HT1080 (cell line): ENCODE measurements at places on chromosomes 3 and 15.

DNA sequence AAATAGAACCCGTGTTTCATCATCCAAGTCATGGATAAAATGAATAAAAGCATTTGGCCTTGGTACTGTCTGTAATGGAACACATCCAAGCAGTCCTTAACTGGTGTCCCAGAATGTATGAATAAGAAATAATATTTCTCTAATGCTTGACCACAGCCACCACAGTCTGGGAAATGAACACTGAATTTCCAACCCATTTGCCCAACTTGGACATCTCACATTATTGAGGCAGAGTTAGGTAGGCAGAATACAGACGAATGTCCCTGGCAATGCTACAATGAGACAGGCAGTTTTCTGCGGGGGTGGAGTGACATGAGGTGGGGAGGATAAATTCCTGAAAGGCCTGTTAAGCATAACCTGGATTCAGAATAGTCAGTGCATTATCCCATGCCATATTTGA is 245.7 kb downstream of the ZIC1 start:
- no peak for DNase-seq

GRCh38 chr3:162165346-162165745 is 668.7 kb downstream of the OTOL1 start:
- no peak for DNase-seq

DNA sequence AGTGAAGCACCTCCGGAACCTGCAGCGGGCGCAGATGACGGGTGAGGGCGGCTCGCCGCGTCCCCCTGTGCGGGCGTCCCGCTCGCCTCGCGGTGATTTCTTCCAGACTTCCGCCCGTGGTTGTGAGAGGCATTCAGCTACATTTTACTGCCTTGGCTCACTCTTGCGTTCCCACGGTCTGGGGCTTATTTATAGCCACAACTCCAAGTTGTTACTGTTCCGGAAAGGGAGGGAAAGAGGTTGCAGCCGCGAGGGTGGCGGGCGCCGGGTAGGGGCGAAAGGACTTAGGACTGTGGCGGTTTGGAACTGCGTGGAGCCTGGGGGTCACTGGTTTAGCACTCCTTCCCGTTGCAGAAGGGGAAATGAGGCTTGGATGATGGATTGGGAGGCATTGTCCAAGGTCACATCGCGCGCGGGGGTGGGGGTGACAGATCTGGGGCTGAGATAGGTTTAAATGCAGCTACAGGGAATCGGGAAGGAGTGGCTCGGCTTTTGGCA is 1.1 kb downstream of the HES1 start:
- DNase-seq, result peak; percentile 73

- DNase-seq, result peak; percentile 50
Measured at GRCh38 chr3:148178503-148178902, 519.2 kb upstream of the AGTR1 start.

DNA sequence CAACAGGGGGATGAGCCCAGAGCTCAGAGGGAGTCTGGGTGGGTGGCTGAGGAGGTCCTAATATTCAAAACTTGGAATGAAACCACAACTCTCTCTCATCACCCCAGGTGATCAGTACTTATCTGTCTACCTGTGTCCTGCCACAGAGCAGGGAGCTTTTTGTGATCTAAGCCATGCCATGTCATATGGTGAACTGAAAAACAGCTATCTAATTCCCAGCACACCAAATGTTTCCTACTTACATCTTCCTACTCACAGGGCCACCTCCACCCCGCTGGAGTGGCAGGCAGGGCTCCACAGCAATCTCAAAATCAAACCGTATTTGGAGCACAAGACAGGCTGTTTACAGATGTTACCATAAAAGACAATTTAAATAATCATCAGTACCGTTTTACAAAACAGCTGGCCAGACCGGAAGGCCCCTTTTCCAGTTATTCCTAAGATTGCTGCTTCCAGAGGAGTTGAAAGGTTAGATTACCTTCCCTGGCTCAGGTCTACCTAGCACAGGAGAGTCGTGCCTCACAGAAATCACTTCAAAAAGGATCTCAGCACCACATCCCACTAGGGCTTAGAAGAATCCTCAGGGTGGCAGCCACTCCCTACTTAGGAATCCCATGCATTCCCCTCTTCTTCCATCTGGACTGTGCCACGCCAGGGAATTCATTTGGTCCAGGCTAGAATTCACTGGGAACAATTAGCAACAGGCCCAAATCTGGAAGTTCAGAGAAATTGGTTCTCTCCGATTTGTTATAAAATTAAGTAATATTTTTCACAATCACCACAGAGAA is 226.6 kb upstream of the IL12A start:
- DNase-seq, result peak; percentile 63

- DNase-seq, result peak; percentile 19
Measured at GRCh38 chr3:107346564-107346963, 30.7 kb upstream of the CCDC54 start.
